Fibroblast of skin of back (primary cell): ENCODE measurements at places on chromosomes 1 and 21.
A peak's percentile ranks its signal among the peaks of the same experiment; 100 is the strongest.

- DNase-seq, result peak; percentile 85
Observed at GRCh38 chr1:16032388-16033102, 10.7 kb downstream of the CLCNKA start.

- no peak for DNase-seq
Observed at GRCh38 chr1:203033287-203033686, 7.0 kb downstream of the PPFIA4 start.

- no peak for DNase-seq
Observed at GRCh38 chr1:22749503-22749902, 38.9 kb downstream of the EPHB2 start.

- no peak for DNase-seq
Observed at GRCh38 chr21:23729331-23729730, 1878.0 kb downstream of the MRPL39 start.

GRCh38 chr1:154960446-154961136, 991 bp downstream of the PYGO2 start:
- no peak for DNase-seq

DNA sequence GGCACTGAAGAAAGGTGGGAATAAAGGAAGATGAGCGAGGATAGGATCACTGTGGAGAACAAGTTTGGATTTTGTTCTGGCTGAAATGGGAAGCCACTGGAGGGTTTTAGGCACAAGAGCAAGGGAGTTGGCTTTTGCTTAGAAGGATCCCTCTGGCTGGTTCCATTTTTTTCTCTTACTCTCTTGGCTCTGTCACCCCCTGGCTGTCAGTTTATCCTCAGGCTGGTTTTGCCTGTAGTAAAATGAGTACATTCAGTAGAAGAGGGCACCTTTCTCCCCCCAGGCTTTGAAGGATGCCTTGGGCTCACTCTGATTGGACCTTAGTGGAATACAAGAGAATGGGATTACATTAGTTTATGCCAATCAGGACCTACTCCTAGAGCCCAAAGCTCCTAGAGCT, 17.1 kb downstream of the CACHD1 start:
- no peak for DNase-seq

DNA sequence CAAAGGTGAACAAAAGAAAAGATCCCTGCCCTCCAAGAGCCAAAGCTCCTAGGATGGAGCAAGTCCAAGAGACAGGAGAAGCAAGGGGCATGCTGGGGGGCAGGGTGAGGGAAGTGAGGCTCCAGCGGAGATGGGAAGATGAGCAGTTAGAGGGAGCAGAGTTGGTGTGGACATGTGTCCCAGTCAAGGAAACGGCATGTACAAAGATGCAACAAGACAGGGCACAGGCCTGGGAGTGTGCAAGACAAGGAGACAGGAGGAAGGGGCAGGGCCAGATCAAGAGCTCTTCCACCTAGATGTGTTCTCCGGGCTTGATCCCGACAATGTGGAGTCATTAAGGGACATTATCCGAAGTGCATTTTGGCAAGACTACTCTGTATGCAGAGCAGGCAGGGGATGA, 82.1 kb downstream of the CAPZB start:
- no peak for DNase-seq

DNA sequence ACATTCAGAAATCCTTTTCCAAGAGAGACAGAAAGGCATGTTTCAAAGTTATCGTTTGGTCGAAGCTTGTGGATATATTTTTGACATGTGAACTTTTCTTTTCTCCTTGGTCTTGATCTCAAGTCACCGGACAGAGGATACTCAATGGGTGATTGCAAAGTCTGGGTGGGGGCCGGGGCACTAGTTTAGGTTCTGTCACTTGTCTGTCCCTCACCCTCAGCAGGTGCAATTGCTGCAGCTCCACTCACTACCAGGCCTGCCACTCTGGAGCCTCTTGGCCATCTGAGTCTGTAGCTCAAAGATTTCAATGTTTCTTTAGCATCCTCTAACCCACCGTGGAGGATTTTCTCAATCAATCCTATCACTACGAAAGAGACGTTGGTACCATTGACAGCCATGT, 246.0 kb upstream of the C1orf174 start:
- no peak for DNase-seq

GRCh38 chr1:63867429-63868176, 93.8 kb downstream of the ROR1 start:
- no peak for DNase-seq

DNA sequence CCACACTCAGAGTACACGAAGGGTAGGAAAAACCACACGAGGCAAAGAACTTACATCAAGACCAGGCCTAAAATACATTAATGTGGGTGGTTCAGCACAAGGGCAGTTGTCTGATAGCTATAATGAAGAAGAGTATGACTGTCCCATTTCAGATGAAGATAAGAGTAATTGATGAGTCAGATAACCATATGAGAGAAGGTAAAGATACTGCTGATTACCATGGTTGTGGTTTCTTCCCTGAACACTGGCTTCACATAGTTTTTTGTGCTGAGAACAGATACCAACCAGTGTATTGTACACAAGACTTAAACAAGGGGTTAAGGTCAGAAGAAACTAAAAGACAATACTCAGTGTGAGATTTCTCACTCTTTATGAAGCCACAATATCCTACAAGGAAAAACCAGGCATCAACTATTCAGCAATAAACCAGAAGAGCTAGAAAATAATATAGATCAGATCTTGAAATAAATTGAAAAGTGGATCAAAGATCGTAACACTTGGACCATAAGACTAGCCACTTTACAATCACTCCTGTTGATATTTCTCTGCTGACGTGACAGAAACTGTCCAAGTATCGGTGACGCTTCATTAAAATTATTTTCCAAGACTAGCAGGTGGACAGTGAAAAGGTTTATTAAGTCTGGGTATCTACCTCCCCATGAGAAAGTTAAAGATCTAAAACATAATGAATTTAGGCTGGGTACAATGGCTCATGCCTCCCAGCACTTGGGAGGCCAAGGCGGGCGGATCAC, 28.6 kb downstream of the PUM1 start:
- DNase-seq, result no peak

- DNase-seq, result no peak
Observed at GRCh38 chr21:19045876-19046275, 642.3 kb upstream of the TMPRSS15 start.

DNA sequence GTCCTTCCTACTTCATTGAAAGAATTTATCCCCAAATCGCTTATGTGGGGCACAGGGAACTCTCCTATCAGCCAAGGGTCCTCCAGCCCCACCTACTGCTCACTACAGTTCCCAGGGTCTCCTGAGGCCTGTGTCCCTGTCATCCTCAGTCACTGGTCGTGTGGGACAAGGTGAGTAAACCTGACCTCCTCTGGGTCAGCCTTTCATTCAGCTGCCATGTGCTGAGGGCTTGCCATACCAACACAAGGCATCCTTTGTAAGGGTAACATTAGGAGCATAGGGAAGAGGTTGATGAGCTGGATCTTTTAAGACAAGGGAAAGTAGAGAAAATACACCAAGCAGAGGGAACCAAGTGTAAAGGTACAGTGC, 11.2 kb upstream of the SNAPIN start:
- no peak for DNase-seq

DNA sequence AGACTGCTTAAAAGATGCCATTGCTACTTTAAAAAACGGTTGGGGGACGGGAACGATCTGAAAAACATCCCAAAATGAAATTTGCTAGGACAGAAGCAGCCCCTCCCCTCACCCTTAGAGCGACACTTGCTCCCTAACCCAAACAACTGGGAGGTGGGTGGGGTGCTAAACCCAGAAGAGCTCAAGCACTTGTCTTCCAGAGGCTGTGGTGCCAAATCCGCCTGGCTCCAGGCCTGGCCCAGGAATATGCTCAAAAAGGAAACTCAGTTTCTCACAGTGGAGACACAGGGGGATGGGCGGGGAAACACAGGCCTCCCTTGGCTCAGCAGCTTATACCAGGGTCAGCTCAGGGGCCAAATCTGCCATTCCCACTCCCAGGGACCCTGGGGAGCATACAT, 644 bp upstream of the PBXIP1 start:
- DNase-seq, result no peak

DNA sequence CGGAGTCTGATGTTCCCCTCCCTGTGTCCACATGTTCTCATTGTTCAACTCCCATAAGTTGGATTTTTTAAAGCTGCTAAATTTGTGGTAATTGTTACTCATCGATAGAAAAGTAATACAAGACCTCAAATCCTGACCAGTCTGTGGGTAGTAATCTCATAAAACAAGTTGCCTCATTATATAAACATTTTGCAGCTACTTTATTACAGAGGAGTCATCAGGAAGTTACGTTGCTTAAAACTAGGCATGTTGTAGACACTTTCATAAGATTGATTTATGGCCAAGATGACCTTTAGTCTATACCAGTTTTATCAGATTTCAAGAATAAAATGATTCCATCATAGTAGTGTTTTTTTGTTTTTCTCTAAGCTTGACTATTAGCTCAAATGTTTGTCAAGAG, 208.8 kb downstream of the GIPC2 start:
- peak; percentile 84 for DNase-seq

DNA sequence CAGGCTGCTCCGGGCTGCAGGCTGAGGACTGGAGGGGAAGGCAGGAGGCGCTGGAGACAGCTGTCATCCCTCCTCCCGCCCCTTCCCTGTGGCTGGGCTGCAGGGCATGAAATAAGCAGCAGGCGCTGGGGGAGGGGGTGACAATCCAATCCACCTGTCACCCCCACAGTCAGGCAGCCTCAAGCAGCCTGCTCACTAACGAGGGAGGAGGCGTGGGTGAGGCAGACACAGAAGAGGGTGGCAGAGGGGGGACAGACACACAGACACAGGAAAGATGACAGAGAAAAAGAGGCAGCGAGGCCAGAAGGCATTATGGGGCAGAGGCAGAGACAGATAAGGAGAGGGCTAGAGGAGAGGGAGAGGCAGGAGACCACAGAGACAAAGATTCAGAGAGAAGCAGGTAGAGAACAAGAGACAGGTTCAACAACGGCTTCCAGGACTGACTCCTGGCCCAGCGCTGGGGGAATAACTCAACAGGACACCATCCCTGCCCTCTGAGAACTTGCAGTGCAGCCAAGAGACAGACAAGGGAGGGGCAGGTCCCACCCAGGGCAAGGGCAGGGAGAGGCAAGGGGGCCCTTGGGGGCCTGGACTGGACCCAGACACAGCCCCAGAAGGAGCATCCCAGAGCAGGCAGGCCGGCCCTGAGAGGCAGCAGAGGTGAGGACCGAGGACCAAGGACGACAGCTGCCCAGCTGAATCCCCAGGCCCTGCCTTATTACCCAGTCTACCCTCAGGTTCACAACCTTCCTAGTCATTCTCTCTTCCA, 11.2 kb downstream of the MEF2D start:
- DNase-seq, result no peak

DNA sequence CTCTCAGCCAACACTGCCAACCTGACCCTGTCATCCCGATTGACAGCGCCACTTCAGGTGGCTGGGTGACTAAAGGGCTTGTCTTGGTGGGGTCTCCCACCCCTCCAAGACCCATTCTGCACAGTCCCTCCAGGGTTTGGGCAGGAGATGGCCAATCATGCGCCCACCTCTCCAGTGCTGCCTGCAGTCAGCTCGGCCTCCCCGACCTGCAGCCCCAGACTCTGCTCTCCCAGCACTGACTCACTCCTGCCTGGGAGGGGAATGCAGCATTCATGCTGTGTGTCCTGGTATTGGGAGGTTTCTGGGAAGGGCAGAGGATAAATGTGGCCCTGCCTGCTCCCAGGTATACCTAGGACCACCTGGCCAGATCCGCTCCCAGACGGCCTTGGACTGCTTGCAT, 9.7 kb downstream of the TMEM81 start:
- no peak for DNase-seq

DNA sequence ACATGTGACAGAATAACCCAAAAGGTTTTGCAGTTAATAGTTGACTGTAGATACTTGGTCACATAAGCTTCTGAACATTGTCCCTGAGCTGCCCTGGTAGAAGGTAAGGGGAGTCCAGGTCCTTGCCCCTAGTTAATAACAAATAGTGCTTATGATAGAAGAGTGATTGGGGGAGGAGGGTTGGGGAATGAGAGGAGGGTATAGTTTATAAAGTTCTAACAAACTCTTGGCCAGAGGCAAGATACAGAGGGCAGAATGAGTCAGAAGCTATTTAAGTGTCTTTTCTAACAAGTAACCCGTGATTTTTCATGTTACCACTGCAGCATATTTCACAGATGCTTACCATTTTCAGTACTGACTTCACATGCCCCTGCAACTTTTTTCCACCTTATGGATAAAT, 26.7 kb upstream of the MYOCOS start:
- DNase-seq, result peak; percentile 8

- DNase-seq, result no peak
Observed at GRCh38 chr1:8427493-8427892, 109.6 kb downstream of the SLC45A1 start.

DNA sequence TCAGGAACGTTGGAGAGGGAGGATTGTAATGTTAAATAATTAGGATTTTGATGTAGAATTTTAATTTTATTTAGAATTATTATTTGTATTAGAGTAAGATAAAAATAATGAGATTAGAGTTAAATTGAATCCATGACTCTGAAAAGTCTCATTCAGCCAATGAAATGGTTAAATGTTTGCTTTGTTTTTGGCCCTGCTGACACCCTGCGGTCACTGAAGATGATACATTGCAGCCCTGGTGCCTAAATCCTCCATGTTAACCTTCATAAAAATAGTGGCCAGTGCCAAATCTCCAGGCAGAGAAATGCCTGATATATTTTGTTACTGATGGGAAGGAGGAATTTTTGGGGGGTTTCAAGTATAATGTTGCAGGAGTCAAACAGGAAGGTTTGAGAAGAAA, 27.3 kb upstream of the RLF start:
- no peak for DNase-seq

DNA sequence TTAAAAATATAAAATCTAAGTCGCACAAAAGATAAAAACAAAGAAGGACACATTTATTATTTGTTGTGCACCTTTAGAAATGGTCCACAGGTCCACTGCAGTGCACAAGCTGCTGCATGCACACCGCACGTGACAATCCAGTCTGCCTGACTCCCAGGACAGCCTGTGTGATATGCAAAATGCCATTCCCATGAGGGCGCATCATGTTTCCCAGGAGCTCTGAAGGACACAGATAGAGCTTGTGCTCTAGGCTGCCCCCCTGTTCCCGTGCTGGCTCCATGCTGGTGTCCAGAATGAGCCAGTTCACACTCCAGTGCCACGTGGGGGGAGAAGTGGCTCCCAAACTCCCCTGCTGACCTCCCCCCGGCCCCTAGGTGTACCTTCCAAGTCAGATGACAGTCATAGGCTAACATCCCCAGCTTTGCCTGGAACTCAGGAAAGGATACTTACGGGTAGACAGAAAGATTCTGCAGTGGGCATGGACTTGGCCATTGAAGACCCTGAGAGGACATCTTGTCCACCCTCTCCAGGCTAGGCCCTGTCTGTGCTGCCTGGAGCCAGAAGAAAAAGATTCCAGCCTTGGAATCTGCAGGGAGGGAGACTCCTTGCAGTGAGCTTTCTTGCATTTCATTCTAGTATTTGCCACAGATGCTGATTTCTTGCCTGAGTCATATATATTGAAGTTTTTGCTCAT, 26.3 kb downstream of the RAB7B start:
- DNase-seq, result peak; percentile 79
